ENCODE measurements at places on chromosomes 16 and 17. TPM values are rescaled to one million over a fixed set of nuclear protein-coding genes. Genes with fewer than 3 reads are reported as not detected.

GRCh38 chr16:54591816-54592246, 305.2 kb upstream of the IRX3 start:
- H3K36me3 ChIP-seq, result no peaks in the 10 kb centered on the region
- H3K27ac ChIP-seq, result no peak overlapping the region
- no peaks in the 10 kb centered on the region for H3K4me1 ChIP-seq
- H3K4me3 ChIP-seq, result no peak overlapping the region

Gene ATP1B2
- total RNA-seq, result 2.0 TPM

Gene LAT
- 17.8 TPM for total RNA-seq

Gene KRTAP4-1
- not detected for total RNA-seq

DNA sequence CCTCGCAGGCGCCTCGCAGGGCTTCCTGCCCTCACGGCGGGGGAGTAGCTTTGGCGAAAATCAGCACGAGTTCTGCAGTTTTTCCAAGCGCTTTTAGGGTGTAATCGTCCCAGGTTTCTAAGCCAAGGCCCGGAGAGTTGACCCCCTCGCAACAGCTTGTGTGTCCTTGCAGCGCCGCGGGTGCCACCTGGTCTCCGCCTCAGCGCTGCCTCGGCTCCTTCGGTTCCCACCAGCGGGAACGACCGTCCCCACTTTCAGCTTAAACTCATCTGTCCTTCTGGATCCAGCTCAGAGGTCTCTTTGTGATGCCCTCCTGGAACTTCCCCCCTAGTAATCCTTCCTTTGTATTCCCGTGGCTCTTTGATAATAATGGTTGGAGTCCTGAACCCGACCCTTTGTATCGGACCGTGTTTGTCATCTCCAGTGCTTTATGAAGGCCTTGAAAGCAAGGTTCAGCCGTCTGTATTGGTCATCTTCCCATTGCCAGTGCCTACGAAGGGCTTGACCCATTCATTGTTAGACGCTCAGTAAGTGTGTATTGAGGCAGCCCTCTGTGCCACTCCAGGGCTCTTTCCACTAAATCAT, 858 bp upstream of the SMARCE1 start:
- no peaks in the 10 kb centered on the region for H3K36me3 ChIP-seq
- DNase-seq, result no peak
- no peaks in the 10 kb centered on the region for H3K4me1 ChIP-seq
- peak overlapping the region; percentile 74 for H3K4me3 ChIP-seq
- H3K27me3 ChIP-seq, result no peaks in the 10 kb centered on the region

GRCh38 chr17:78129351-78130089, 965 bp upstream of the TMC6 start:
- DNase-seq, result no peak
- no peaks in the 10 kb centered on the region for H3K4me1 ChIP-seq

DNA sequence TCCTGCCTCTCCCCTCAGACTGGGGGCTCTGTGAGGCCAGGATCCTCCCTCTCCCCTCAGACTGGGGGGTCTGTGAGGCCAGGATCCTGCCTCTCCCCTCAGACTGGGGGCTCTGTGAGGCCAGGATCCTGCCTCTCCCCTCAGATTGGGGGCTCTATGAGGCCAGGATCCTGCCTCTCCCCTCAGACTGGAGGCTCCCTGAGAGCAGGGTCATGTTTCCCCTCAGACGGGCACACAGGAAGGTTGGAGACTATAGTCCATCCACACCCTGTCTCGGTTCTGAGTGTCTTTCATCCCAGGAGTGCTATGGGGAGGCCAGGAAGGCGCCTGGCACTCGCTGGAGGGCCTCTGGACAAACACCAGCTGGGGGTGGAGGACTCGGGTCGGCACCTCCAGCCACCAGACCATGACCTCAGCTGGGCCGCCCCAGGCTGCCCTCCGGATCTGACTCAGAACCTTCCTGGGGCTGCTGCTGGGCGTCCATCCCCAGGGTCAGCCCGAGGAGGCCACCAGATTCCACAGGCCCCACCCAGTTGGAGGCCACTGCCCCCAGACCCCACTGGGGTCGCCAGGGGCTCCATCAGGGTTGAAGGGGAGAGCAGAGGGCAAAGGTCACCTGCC, 21.9 kb upstream of the DLX4 start:
- no peak overlapping the region for H3K4me3 ChIP-seq
- H3K36me3 ChIP-seq, result no peaks in the 10 kb centered on the region
- no peaks in the 10 kb centered on the region for H3K4me1 ChIP-seq
- no peaks in the 10 kb centered on the region for H3K27me3 ChIP-seq
- DNase-seq, result no peak

DNA sequence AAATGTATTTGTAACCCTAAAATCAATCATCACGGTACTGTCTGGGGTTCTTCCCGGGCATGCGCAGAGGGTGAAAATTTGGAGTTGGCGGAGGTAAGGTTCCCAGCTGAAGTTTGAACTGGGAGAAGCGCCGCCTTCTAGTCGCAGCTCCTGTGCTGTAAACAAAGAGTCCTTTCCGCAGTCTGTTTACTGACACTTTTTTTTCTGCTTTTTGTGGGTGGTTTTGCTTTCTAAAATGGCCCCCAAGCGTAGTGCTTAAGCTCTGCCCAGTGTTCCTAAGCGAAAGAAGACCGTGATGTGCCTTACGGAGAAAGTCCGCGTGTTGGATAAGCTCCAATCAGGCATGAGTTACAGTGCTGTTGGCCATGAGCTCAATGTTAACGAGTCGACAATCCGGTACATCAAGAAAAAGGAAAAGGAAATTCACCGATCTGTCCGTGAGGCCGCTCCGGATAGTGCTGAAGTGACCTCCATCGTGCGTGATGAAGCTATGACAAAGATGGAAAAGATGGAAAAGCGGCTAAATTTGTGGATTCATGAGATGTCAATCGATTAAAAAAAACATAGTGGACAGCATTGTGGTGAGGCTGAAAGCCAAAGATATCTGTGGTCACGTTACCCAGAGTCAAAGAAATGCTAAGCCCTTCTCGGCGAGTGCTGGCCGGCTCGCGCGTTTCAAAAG, 570 bp upstream of the CFDP1 start:
- no peaks in the 10 kb centered on the region for H3K27me3 ChIP-seq
- peak overlapping the region; percentile 90 for H3K4me3 ChIP-seq
- H3K4me1 ChIP-seq, result peaks cover 3% of the 10 kb centered on the region
- no peaks in the 10 kb centered on the region for H3K36me3 ChIP-seq
- no peak for DNase-seq

Gene WFDC1
- 33.5 TPM for total RNA-seq

DNA sequence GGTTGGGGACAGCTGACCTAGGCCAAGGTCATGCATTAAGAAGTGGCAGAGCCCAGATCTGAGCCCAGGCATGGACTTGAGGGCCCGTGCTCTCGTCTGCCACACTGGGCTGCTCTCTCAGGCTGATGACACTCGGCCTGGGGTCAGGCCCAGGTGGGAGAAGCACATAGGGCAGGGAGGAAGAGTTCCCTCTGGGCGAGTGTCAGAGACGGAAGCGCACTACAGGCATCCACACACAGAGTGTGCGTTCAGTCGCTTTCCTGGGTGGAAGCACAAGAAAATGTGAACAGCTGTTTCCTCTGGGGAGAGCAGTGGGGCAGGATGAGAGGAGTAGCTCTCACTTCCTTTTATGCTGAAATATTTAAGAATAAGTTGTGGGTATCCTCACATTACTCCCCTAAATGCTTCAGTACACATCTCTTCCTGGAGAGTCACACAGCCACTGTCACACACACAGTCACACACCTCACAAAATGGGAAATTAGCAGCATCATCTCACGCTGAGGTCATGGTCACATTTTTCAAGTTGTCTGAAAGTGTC, 59.7 kb downstream of the B9D1 start:
- no peaks in the 10 kb centered on the region for H3K27me3 ChIP-seq
- no peak overlapping the region for H3K27ac ChIP-seq
- H3K4me3 ChIP-seq, result no peak overlapping the region
- DNase-seq, result peak; percentile 54
- H3K36me3 ChIP-seq, result no peaks in the 10 kb centered on the region
- H3K4me1 ChIP-seq, result no peaks in the 10 kb centered on the region

- H3K4me3 ChIP-seq, result no peak overlapping the region
- no peak for DNase-seq
- H3K4me1 ChIP-seq, result no peaks in the 10 kb centered on the region
- no peaks in the 10 kb centered on the region for H3K27me3 ChIP-seq
- no peak overlapping the region for H3K27ac ChIP-seq
Observed at GRCh38 chr17:35765086-35765710, 4.5 kb downstream of the C17orf50 start.

- H3K4me3 ChIP-seq, result no peak overlapping the region
- H3K27ac ChIP-seq, result no peak overlapping the region
- DNase-seq, result peak; percentile 55
- no peaks in the 10 kb centered on the region for H3K4me1 ChIP-seq
- H3K27me3 ChIP-seq, result no peaks in the 10 kb centered on the region
Observed at GRCh38 chr16:89044418-89045180, 49.1 kb upstream of the ACSF3 start.

GRCh38 chr16:23052908-23053580, 96.2 kb downstream of the USP31 start:
- H3K4me1 ChIP-seq, result no peaks in the 10 kb centered on the region
- H3K27ac ChIP-seq, result no peak overlapping the region
- H3K4me3 ChIP-seq, result no peak overlapping the region

Gene HID1
- total RNA-seq, result 32.6 TPM

DNA sequence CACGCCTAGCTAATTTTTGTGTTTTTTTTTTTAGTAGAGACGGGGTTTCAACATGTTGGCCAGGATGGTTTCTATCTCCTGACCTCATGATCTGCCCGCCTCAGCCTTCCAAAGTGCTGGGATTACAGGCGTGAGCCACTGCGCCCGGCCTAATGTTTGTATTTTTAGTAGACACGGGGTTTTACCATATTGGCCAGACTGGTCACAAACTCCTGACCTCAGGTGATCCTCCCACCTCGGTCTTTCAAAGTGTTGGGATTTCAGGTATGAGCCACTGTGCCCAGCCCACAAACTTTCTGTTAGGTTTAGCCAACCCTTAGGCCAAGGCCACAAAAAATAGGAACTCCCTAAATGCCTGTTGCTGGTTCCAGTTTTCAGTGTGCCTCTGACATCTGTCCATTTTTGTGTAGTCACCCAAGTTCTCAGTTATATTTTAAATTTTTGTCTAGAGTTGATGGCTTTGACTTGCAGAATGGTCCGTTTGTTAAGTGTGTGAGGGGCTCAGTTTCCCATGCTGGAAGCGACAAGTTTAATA, 12.7 kb downstream of the CCL16 start:
- no peaks in the 10 kb centered on the region for H3K27me3 ChIP-seq
- no peaks in the 10 kb centered on the region for H3K36me3 ChIP-seq
- no peaks in the 10 kb centered on the region for H3K4me1 ChIP-seq

GRCh38 chr17:81685108-81685507, 1.3 kb downstream of the HGS start:
- H3K4me1 ChIP-seq, result no peaks in the 10 kb centered on the region
- no peak overlapping the region for H3K27ac ChIP-seq
- no peaks in the 10 kb centered on the region for H3K27me3 ChIP-seq
- H3K4me3 ChIP-seq, result no peak overlapping the region

DNA sequence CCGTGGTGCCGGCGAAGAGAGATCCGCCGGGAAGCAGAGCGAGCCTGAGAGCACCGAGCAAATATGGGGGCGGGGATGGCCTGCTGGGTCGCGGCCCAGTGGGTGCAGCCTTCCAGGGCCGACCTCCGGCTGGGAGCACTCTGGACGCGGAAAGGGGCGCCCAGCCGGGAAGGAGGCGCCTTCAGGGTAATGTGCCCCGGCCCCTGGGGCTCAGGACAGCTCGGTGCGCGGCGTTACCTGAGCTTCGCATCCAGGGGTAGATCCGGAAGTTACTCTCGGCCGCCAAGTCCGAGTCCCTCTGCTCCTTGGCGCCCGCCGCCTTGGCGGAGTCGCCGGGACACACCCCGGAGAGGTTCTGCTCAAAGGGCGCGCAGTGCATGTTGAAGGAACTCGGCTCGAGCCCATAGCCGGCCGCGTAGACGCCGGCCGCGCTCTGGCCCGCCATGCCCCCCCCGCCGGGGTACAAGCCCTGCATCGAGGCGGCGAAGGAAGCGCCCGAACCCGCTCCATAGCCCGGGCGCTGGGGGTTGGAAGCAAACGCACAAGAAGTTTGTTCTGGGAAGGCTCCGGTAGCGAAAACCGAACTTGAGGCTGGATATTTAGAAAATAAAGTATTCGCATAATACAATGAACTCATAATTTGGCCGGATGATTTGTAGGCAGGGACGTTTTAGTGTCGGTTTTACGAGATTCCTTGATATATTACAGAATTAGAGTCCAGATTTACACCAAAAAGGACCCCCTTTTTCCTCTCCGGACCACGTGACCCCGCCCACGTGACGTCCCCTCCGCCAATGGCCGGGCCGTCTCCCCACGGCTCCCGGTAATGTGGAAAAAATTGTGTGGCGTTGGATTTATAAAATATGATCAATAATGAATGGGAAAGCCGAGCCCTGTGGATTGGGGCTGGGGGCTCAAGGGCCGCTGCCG, at the start of gene HOXB7:
TSS of gene HOXB7 (minus strand) at position 736 of the 930 bp plus-strand sequence. CDS start at position 637, 99 bp downstream.
- H3K4me1 ChIP-seq, result no peaks in the 10 kb centered on the region
- H3K27me3 ChIP-seq, result no peaks in the 10 kb centered on the region
- peak within 1 kb of the TSS; percentile 11 for H3K27ac ChIP-seq
- H3K4me3 ChIP-seq, result peak within 1 kb of the TSS; percentile 70
- peak; percentile 92 for DNase-seq

- no peaks in the 10 kb centered on the region for H3K36me3 ChIP-seq
- H3K4me3 ChIP-seq, result no peak overlapping the region
- peak; percentile 77 for DNase-seq
Observed at GRCh38 chr17:50908860-50909764, 43.0 kb upstream of the TOB1 start.

GRCh38 chr16:70728150-70728549, 42.3 kb upstream of the MTSS2 start:
- H3K4me3 ChIP-seq, result no peak overlapping the region
- DNase-seq, result no peak
- no peak overlapping the region for H3K27ac ChIP-seq
- H3K27me3 ChIP-seq, result no peaks in the 10 kb centered on the region
- no peaks in the 10 kb centered on the region for H3K4me1 ChIP-seq

Gene WSCD1
- 8.0 TPM for total RNA-seq

- H3K4me3 ChIP-seq, result no peak overlapping the region
- no peak overlapping the region for H3K27ac ChIP-seq
- DNase-seq, result no peak
- H3K27me3 ChIP-seq, result no peaks in the 10 kb centered on the region
- H3K36me3 ChIP-seq, result no peaks in the 10 kb centered on the region
- H3K4me1 ChIP-seq, result no peaks in the 10 kb centered on the region
Observed at GRCh38 chr17:21171970-21172510, 41.9 kb downstream of the TMEM11 start.

DNA sequence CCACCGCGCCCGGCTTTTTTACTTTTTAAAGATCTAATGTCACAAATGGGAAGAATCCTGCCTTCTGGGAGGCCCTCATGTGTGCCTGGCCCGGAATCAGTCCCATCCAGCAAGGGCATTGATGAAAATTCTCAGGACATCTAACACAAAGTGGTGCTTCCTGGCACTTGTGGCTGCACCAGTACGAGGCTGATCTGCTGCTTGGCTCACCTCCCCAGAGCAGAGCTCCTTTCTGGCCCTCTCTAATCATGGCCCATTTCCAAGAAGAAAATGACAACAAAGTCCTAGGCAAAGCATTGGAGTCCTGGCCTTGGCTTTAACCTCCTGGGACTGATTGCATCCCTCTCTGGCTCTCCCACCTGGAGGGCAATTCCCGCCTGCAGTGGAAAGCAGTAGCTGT, 50.7 kb upstream of the SIAH1 start:
- H3K27me3 ChIP-seq, result no peaks in the 10 kb centered on the region
- H3K4me3 ChIP-seq, result no peak overlapping the region
- no peaks in the 10 kb centered on the region for H3K36me3 ChIP-seq
- DNase-seq, result no peak
- H3K27ac ChIP-seq, result no peak overlapping the region

Data from aorta (tissue), 5 donors.